ENCODE measurements at places on chromosomes 5 and 9.
A peak's percentile ranks its signal among the peaks of the same experiment; 100 is the strongest.

- no peak for DNase-seq
Measured at GRCh38 chr5:1392801-1393565, 48.1 kb upstream of the CLPTM1L start.

DNA sequence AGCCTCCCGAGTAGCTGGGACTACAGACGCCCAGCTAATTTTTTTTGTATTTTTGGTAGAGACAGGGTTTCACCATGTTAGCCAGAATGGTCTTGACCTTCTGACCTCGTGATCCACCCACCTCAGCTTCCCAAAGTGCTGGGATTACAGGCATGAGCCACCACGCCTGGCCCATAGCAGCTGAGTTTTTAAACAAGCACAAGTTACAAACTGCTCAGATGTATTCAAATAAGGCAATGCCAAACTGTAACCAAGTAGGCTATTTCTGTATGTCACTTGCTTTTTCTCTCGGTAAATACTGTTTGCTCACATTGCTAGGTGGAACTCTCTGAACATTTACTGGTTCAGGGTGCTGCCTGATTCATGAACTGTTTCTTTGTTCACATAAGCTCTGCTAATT lies 799.3 kb upstream of the NUDT12 start:
- DNase-seq: no peak

DNA sequence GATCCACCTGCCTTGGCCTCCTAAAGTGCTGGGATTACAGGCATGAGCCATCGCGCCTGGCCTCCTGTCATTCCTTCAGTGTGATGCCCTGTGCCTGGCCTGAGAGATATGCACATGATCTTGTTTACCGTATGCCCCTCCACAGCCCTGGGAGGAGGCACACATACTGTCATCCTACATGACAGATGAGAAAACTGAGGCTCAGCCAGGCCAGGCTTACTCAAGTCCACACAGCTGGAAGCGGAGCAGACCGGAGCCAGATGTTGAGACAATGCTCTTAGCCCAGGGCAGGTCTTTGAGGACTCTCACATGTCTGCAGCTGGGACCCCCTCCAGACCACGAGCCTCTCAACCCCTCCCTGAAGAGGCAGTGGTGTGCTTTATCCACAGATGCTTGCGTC lies 38.7 kb upstream of the SH3PXD2B start:
- DNase-seq: no peak

DNA sequence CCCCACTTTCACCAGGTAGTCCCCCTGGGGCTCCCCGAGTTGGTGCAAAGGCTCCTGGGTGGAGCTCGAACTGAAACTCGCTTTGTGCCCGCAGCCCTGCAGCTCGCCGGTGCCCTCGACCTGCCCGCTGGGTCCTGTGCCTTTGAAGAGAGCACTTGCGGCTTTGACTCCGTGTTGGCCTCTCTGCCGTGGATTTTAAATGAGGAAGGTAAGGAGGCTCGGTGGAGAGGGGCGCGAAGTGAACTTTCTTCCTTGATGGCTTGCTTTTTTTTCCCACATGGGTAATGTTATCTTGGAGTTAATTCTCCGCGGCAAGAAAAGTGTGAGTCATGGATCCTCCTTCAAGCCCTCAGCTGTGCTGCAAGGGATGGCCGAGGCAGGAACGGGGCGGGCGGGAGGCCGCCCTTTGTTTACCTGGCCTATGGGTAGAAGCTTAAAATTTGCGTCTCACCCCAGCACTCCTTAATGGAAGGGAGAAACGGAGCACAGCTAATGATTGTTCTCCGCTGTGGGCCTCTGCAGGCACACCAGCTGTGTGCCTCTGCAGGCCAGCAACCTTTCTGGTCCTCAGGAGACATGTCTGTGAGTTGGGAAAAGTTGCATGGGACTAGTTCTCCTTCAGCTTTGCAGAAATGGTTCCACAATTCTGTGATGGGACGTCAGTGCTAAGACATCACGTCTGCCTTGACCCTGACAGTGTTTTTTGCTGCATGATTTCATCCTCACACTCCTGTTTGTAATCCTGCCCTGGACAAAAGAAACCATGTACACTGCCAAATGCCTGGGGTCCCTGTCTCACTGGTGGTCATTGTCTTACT lies 1.1 kb downstream of the MAMDC2 start:
- DNase-seq: peak; percentile 75

DNA sequence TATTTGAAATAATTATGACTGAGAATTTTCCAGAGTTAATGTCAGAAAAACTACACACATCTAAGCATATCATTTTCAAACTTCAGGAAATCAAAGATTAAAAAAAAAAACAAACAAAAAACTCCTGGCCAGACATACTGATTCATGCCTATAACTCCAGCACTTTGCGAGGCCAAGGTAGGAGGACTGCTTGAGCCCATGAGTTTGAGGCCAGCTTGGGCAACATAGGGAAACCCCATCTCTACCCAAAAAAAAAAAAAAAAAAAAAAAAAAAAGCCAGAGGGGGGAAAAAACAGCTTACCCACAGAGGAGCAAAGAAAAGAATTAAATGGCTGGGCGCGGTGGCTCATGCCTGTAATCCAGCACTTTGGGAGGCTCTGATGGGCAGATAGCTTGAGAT lies 22.4 kb downstream of the EFCAB9 start:
- no peak for DNase-seq

DNA sequence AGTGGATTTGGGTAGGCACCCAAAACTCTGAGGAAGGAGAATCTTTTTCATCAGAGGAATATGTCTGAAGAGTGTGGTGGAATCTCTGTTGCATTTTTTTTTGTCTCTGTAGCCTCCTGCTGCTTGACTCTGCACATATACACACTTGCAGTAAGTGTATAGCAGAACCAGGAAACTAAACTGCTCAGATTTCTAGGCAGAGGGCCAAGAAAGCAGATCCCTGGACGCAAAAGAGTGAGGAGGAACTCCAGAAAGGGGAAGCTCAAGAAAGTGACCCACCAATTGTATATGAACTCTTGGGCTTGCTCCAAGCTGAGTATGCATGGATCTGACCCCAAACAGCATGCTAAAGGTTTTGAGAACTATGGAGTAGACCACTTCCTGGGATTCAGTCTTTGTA lies 181.8 kb downstream of the GADD45G start:
- DNase-seq: no peak

DNA sequence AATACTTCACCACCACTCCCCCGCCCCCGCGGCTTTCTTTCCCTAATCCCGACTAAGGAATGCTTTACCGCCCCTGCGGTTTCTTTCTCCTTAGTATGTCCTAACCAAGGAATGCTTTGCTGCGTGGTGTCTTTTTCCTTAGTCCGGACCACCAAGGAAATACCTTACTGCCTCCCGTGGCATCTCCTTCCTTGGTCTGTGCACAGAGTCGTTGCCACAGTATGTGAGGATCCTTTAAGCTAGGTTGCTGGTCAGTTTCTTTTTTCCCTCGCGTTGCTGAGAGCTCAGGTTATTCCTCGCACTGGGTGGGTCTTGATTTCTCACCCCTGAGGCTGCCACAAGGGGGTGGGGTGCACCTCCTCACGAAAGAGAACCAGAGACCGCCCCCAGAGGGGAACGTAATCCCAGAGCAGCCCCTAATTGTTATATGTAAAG lies 309.4 kb downstream of the NR3C1 start:
- no peak for DNase-seq

DNA sequence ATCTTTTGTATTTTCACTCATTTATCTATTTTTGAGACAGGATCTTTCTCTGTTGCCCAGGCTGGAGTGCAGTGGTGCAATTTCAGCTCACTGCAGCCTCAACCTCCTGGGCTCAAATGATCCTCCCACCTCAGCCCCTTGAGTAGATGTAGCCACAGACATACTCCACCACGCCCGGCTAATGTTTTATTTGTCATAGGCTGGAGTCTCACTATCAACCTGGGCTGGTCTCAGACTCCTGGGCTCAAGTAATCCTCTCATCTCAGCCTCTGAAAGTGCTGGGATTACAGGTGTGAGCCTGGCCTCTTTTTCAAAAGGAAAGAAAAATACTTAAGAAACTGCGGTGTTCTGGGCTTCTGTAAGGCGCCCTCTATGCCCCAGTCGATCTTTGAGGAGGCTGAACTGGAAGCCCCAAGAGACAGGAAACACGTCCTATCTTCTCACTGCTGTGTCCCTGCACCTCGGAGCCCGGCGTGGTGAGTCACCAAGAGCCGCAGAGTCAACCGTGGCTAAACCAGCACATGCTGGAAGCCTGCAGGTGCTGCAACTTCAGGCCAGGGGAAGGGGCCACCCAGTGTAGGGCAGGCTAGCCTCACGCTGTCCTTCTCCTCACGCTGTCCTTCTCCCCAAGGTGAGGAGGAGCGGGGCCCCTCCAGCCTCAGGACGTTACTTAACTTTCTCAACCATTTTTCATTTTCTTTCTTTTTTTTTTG lies 15.2 kb upstream of the LHX3 start:
- DNase-seq: no peak

- peak; percentile 89 for DNase-seq
Measured at GRCh38 chr5:72600391-72600981, 93.3 kb upstream of the ZNF366 start.

Data from AG20443 (cell line).